ENCODE measurements at places on chromosomes 7 and 10.

DNA sequence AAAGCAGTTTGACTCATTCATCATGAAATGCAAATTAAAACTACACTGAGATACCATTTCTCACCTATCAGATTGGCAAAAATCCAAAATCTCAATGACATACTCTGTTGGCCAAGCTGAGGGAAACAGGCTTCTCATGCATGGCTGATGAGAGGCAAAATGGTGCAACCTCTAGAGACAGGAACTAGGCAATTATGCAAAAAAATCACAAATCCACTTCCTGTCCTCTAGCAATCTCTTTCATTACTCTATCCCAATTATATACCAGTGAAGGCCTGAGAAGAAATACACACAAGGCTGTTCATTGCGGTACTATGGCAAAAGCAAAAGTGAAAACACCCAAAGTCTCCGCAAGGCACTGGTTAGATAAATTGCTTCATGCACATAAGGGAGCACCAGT lies 25.9 kb upstream of the PTPRN2 start:
- DNase-seq, result no peak
- no peaks in the 10 kb centered on the region for H3K27me3 ChIP-seq
- H3K27ac ChIP-seq, result peak overlapping the region; percentile 52
- no peaks in the 10 kb centered on the region for H3K36me3 ChIP-seq
- H3K4me3 ChIP-seq, result peak overlapping the region; percentile 69
- H3K4me1 ChIP-seq, result peaks cover 19% of the 10 kb centered on the region

- H3K4me3 ChIP-seq, result no peak overlapping the region
- DNase-seq, result no peak
- H3K36me3 ChIP-seq, result no peaks in the 10 kb centered on the region
- no peak overlapping the region for H3K27ac ChIP-seq
- H3K4me1 ChIP-seq, result no peaks in the 10 kb centered on the region
These were observed 54.3 kb upstream of the AKR1E2 start for GRCh38 chr10:4771554-4772201.

- H3K36me3 ChIP-seq, result no peaks in the 10 kb centered on the region
- no peaks in the 10 kb centered on the region for H3K4me1 ChIP-seq
- no peak overlapping the region for H3K4me3 ChIP-seq
These were observed 142.2 kb upstream of the VWC2 start for GRCh38 chr7:49631071-49631815.

- peak overlapping the region; percentile 74 for H3K4me3 ChIP-seq
- peaks cover 3% of the 10 kb centered on the region for H3K36me3 ChIP-seq
- H3K27me3 ChIP-seq, result peaks cover 61% of the 10 kb centered on the region
- no peak for DNase-seq
- peak overlapping the region; percentile 15 for H3K27ac ChIP-seq
These were observed 735 bp downstream of the JCAD start for GRCh38 chr10:30058570-30059132.
